ENCODE measurements at places on chromosomes 4 and X.

DNA sequence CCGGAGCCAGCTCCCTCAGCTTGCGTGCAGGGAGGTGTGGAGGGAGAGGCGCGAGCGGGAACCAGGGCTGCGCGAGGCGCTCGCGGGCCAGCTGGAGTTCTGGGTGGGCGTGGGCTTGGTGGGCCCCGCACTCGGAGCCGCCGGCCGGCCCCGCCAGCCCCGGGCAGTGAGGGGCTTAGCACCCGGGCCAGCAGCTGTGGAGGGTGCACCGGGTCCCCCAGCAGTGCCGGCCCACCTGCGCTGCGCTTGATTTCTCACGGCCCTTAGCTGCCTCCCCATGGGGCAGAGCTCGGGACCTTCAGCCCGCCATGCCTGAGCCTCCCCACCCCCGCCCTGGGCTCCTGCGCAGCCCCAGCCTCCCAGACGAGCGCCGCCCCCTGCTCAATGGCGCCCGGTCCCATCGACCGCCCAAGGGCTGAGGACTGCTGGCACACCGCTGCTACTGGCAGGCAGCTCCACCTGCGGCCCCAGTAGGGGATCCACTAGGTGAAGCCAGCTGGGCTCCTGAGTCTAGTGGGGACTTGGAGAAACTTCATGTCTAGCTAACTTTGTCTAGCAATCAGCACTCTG, 37.8 kb upstream of the SMARCAD1 start:
- no peak for DNase-seq

GRCh38 chrX:13200398-13200797, 119.5 kb downstream of the ATXN3L start:
- no peak for DNase-seq

- DNase-seq, result no peak
Measured at GRCh38 chrX:72123471-72124185, 8.1 kb downstream of the RTL5 start.

GRCh38 chrX:147847999-147848398, 63.7 kb upstream of the FMR1 start:
- no peak for DNase-seq

GRCh38 chr4:184238072-184238745, 20.5 kb upstream of the ENPP6 start:
- DNase-seq, result no peak

DNA sequence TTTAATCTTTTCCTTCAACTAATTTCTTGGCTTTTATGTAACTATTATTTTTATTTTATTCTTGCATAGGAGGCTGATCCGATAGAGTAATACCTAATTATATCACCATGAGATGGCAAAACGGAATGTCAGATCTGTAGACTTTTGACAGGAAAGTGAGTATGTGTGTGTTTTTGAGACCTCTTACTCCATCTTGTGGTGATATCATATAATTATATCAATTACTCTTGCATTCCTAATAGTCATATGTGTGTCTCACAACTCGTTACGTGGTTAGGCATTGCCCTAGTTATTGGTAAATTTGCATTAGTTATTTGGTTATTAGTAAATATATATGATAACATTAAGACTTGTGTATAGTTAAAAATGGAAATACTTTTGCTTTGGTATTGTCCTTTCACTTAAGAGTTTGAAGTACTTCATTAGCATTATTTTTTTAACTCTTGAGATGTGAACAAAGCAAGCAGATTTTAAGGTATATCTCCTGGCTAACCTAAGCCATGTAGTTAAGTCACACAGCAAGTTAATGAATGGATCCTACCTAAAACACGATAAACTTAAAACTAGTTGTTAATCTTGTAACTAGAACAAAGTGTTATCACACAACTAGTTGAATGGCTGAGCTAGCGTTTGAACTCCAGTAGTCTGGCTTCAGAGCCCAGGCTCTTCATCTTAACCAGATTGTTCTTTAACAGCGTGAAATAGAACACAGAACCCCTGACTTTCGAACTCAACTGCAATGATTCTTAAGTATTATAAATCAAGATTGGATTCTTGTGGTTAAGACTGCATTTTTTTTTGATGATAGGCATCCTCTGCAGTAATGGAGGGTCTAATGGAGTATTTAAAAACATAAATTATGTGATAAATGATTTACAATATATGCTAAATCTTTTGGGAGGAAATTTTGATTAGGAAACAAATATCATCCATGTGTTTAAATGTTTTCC, 67.1 kb downstream of the PGRMC2 start:
- DNase-seq, result no peak

DNA sequence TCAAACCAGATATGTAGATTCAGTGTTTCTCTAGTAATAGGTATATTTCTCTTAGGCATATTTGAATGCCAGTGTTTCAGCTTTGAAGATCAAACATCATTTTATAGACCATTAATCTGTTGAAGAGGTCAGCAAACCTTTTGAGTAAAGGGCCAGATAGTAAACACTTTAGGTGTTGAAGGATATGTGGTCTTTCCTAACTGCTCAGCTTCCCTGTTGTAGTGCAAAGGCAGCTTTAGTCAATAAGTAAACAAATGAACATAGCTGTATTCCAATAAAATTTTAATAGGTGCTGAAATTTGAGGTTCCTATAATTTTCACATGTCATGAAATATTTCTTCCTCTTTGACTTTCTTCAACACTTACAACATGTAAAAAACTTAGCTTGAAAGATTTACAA, 201.6 kb downstream of the ADGRL3 start:
- no peak for DNase-seq

All from activated effector memory CD4-positive, alpha-beta T cell treated with Interleukin-2 at 50 U/mL for 16 hours (primary cell).